CD4-positive, alpha-beta T cell treated with Interleukin-12 subunit alpha and Interleukin-12 subunit beta, for 1 hour (primary cell): ENCODE measurements at places on chromosomes 7 and 10.

- DNase-seq = no peak
These were observed 580.5 kb downstream of the NXPH1 start for GRCh38 chr7:9013940-9014339.

GRCh38 chr7:133886086-133886485 is 241.1 kb upstream of the LRGUK start:
- DNase-seq = no peak

GRCh38 chr10:116270126-116270770 is 2.8 kb downstream of the GFRA1 start:
- no peak for DNase-seq

- no peak for DNase-seq
These were observed 386.1 kb downstream of the PLXDC2 start for GRCh38 chr10:20202337-20202736.
